Stimulated activated CD8-positive, alpha-beta memory T cell treated with anti-CD3 and anti-CD28 coated beads, Interleukin-2, amount 100 ng/mL, for 1 hour (primary cell): ENCODE measurements at places on chromosomes 3 and 15.

DNA sequence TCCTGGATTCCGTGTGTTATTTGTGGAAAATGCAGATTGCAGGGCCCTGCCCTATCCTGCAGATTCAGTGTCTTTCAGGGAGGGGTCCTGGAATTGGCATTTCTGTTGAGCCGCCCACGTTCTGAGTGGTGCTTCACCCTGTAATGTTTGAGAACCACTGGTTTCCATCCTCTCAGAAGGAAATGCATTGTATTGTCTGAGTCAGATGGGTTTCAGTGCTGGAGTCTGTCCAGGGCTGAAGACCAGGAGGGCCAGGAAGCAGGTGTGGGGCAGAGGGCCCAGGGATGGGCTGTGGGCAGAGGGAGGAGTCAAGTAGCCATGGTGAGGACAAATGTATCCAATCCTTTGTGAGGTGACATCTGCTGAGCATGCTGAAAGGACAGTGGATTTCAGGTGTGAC lies 123.8 kb downstream of the SV2B start:
- no peak for DNase-seq

DNA sequence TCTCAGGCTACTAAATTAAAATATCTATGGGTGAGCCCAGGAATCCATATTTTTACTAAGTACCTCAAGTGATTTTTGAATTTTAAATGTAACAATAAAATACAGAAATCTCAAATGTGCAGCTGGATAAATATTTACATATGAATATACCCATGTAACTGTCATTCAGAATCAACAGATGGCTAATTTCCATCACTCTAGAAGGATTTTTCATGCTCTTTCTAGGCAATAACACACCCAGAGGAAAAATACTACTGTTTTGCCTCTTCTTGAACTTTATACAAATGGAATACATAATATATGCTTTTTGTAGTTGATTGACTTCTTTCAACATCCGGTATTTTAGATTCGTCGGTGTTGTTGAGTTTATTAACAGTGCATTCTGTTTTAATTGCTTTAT lies 601.3 kb upstream of the NECTIN3 start:
- no peak for DNase-seq

DNA sequence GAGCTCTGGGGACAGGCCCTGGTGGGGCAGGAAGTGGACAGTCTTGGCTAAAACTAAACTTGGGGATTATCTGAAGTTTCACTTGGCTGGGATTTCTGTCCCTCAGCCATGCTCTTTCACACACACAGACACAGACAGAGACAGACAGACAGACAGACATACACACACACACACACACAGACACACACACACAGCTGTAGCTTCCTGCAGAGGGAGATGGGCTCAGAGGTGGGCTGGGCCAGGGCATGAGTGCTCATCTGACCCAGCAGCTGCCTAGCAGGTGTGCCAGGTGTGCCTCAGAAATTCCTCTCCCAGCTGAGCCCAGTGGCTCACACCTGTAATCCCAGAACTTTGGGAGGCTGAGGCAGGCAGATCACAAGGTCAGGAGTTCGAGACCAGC lies 3.3 kb downstream of the RHOV start:
- no peak for DNase-seq

GRCh38 chr15:67105065-67105951 lies 39.9 kb downstream of the SMAD3 start:
- no peak for DNase-seq

- DNase-seq = no peak
Measured at GRCh38 chr3:171374661-171375285, 85.4 kb downstream of the TNIK start.

GRCh38 chr3:4786431-4786830 lies 192.8 kb upstream of the BHLHE40 start:
- no peak for DNase-seq

GRCh38 chr3:73451301-73451944 lies 173.3 kb downstream of the PDZRN3 start:
- no peak for DNase-seq

GRCh38 chr15:31360158-31360561 lies 33.5 kb downstream of the KLF13 start:
- DNase-seq = no peak

DNA sequence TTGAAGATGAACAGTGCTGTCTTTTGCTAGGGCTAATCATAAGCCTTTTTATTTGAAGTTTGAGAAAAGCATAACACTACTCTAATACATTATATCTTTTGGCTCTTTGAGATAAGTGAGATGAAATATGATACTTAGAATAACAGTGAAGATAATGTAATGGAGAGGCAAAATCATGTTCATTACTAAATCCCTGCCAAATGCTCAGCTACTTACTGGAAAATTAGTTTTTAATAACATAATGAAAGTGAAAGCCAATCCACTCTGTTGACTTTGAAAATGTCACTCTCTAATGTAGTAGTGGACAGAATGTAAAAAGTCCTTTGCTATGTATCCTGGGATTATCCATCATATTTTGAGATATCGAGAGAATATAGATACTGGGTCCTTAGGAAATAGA lies 35.9 kb upstream of the MYH15 start:
- no peak for DNase-seq

- DNase-seq = no peak
Measured at GRCh38 chr15:67735896-67736295, 89.4 kb upstream of the SKOR1 start.

GRCh38 chr3:146209371-146209770 lies 41.5 kb downstream of the PLSCR4 start:
- no peak for DNase-seq

- no peak for DNase-seq
Measured at GRCh38 chr3:105722943-105723556, 145.8 kb downstream of the CBLB start.

- DNase-seq = no peak
Measured at GRCh38 chr3:76054404-76054803, 269.1 kb upstream of the ZNF717 start.

- DNase-seq = no peak
Measured at GRCh38 chr15:34721802-34722438, 32.9 kb downstream of the GJD2 start.

- no peak for DNase-seq
Measured at GRCh38 chr3:144843099-144843498, 871.5 kb downstream of the DIPK2A start.

DNA sequence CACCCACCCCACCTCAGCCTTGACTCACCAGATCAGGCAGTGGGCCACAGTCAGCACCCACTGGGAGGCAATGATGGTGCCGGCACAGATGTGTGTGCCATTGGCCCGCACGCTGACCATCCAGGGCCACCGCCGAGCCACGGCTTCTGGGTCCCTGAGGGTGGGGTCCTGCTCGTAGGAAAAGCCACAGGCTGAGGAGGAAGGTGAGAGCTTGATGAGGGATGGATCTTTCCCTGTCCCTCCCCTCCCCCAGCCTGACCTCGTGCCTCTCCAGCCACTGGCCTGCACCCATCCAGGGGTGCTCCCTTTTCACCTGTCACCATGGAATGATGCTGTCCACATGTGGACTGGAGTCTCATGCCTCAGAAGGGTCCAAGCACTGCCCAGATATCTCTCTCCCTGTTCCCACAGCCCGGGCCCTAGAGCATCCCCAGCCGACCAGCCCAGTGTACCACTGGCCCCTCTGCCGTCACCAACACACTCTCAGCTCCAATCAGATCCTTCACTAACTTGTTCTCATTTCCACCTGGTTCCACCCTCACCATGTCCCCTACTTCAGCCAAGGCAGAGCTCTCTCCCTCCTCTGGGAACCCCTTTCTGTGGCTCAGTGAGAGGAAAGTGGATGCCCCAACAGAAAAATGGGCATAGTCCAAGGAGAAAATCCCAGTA lies 2.0 kb downstream of the PRSS50 start:
- no peak for DNase-seq

DNA sequence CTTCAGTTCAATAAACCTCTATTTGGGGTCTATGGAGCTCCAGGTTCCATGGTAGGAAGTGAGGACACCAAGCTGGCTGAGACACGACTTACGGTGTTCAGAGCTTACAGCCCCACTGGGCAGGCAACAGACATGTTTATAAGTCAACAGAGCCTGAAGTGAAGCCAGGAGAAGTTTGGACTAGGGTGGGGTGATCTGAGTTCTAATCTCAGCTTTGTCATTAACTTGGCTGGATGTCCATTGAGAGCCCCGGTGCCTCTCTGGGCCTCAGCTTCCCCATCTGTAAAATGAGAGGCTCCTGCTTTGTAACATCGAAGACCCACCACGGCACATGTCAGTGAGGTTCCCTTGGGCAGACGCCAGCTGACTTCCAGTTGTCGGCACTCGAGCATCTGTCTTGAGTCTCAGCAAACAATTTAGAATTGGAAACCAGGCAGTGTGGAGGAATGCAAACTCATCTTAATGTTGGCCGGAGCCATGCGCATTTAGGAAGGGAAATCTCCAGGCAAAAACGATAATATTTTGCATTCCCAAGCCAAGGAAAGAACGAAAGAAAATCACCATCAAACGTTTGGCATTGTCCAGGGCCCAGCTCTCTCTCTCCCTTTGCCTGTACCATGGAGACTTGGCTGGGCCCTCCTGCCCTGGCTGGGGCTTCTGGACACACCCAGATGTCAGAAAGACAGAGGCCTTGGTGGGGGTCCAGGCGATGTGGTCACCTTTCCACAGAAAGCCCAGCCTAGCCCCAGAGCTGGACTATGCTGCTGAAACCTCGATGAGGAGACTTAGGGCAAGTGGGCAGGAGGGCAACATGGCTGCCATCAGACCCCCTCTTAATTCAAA lies 18.4 kb downstream of the ITGA11 start:
- no peak for DNase-seq

DNA sequence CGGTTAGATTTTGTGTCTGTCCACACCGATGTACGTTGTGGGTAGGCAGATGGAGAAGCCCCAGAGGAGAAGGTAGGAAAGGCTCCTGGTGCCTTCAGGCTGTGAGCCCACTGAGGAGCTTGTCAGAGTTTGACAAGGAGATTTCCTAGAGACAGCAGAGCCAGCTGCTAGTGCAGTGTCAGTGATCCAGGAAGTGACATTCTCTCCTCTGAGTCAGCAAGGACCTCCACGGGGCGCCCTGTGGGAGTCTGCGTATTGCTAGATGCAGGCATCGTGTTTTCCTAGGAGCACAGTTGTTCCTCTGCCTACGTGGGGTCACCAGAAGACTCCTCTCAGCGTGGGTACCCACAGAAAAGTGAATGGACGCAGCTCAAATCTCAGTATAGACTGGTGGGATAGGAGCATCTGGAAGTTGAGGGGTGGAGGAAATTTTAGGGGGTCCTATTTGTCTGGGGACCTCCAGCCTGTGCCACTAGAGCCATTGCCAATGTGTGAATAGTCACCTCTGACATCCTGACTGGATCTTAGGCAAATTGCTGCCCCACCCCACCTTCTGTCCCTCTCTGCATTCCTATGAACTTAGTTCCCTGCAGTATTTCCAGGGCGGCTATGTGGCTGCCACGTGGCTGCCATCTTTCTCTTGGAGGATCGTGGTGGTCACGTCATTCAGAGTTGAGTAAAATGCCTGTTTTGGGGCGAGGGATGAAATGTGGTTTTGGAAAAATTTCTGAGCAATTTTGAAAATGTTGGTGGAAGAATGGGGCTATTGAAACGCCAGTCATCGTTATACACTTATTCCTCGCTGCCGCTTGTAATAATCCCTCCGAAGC lies 84.8 kb upstream of the KLHL25 start:
- DNase-seq = no peak

DNA sequence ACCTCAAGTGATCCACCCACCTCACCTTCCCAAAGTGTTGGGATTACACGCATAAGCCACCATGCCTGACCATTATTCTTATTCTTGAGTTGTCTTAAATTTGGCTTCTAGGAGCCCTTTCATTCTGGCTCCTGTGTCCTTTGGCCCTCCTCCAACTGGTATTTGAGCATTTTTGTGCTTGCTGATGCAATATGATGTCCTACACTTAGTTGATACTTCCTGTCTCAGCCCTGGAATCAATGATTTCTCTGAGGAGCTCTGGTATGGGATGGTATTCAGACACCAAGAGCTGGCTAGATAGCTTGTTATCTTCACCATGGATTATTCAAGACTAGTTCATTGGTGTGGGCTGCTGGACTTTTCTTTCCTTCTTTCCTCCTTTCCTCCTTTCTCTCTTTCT lies 25.4 kb downstream of the ZNF621 start:
- no peak for DNase-seq

- DNase-seq = no peak
Measured at GRCh38 chr3:169809230-169809795, 3.4 kb upstream of the LRRIQ4 start.
